ENCODE measurements at places on chromosomes 11 and 22.

- no peak for DNase-seq
These were observed 21.9 kb downstream of the KRTAP5-5 start for GRCh38 chr11:1651411-1651980.

DNA sequence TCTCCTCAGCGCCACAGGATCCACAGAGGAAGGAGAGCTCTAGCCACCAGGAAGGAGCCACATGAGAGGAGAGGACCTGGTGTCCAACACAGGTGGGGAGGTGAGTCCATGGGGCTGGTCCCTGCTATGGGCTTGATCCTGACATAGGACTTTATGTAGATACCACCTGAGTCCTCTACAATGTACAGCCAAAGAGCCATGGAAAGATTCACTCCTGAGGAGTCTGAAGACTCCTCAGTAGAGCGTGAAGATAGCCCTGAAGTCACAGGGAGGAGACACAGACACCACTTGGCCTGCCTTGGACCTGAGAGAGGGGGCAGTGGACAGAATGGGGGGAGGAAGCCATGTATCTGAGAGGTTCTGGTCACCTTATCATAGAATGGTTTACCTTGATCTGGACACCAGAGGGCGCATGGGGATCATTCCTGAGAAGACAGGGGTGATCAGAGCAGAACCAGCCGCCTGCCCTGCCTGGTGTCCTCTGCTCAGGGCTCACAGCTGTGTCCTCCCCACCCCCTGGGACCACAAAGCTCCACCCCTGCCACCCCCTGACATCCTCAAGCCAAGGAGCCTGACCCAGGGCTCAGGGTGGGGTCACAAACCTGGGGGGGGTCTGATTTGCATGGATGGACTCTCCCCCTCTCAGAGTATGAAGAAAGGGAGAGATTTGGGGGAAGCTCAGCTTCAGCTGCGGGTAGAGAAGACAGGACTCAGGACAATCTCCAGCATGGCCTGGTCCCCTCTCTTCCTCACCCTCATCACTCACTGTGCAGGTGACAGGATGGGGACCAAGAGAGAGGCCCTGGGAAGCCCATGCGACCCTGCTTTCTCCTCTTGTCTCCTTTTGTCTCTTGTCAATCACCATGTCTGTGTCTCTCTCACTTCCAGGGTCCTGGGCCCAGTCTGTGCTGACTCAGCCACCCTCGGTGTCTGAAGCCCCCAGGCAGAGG, 77.0 kb downstream of the ZNF280B start:
- DNase-seq = peak; percentile 89

- no peak for DNase-seq
These were observed 25.8 kb downstream of the LAYN start for GRCh38 chr11:111566324-111566723.

GRCh38 chr11:11211186-11211585, 141.9 kb downstream of the CSNK2A3 start:
- DNase-seq = no peak

DNA sequence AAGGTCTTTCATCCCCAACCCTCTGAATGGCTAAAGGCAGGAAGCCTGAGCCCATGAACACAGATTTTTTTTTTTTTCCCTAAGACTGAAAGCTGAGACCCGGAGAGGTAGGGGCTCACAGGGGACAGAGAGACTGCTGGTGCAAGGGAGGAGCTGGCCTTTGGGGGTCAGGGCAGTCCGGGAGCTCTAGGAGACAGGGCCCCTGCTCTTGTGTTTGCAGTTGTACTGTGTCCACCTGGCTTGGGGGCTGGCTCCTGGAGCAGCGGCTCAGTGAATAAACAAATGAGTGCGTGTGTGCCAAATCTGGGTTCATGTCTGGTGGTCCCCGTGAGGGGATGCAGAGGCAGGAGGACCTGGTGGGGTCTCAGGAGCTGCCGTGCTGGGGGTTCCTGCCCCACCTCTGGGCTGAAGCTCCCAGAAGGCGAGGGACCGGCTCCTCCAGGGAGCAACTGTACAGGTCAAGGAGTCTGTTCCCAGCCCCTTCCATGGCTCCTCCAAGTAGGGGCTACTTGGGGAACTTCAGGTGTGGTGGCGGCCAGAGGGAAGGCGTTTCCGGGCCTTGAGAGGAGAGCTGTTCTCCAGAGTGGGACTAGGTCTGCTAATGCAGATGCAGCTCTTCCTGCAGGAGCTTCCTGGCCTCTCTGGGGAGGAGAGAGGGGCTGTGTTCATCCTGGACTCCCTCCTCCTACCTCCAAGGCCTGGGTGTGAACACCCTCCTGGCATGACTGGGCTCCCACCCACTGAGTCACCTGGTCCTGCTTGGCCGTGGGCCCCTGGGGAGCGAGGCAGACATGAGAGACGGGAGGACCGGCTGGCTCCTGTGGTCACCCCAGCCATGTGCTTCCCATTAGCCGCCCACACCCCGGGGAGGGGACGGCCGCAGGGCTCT, 57.6 kb downstream of the FBXO7 start:
- peak; percentile 67 for DNase-seq

DNA sequence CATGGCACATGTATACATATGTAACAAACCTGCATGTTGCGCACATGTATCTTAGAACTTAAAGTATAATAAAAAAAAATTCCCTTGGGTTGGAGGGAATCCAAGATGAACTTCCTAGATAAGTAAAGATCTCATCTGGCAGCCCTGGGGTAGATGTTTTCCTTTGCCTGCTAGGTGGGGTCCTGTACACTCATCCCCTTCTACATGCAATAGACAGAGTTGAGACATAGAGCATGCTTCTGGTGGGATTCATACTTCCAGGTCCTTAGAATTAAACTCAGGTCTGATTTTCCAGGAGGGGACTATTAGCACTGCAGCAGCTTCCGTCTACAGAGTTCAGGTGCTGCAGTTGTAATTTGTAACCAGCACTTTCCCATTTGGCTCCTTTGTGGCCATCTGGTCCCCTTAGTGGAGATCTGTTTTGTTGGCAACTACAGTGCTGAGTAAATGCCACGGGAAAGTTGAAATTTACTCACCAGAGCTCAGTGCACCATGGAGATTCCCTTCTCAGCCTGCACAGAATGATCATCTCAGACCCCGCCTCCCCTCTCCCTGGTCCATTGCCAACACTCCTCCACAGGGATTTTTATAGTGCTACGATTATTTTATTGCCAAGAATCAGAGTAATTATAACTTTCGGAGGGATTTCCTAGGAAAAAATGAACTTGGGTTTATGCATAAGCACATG, 220.1 kb upstream of the E2F8 start:
- DNase-seq = no peak
